ENCODE measurements at places on chromosomes 6 and 20.

DNA sequence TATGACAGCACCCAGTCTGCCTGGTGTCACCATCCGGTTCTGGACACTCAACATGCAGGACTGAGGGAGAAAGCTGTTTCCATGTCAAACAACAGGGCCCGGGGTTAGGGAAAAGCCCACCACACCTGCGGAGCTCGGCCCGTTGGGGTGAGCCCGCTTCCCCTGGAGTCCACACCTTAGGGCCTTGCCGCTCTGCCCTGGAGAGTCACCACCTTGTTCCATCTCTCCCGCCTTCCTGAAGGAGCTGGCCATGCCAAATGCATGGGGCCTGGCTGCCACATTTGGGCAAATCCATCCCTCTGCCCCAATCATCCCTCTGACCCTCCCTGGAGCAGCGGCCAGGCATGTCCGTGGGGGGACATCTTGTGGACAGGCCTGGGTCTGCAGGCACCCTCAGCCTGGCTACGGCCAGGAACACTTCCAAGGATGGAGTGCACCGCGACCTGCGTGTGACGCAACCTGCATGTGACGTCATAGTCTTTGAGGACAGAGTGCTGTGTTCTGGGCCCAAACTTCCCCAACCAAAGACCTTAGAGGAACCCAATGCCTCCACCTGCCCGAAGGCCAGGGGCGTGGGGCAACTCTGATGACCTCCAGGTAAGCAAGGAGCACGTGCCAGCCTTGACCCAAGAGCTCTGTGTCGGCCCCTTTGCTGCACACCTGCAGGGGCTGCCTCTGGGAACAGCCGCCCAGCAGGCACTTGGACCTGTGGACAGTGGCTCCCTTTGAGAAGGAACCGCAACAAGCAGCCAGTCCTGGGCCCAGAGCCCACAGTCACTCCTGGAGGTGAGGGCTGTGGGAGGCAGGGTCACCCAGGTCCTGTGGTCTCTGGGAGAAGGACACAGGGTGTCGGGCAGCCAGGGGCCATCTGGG is 1.7 kb downstream of the CABLES2 start:
- DNase-seq, result no peak

- DNase-seq, result no peak
These were observed 21.3 kb downstream of the CD40 start for GRCh38 chr20:46139266-46139889.

DNA sequence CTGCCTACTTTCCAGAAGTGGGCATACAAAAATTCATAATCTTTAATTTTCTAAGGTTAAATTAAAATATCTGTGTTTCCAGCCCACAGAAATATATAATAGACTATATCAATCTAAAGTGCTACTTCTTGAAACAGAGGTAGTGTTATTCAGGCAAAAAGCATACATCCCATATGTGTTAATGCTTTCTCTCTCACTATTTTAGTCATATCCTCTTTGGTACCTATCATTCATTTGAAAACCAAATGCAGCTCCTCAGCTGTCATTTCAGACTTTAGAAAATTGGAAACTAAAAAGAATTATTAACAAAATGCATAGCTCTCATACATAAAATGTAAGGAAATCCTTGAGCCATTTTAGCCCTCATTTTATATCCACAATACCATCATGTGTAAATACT is 925 bp downstream of the FHL5 start:
- DNase-seq, result no peak

DNA sequence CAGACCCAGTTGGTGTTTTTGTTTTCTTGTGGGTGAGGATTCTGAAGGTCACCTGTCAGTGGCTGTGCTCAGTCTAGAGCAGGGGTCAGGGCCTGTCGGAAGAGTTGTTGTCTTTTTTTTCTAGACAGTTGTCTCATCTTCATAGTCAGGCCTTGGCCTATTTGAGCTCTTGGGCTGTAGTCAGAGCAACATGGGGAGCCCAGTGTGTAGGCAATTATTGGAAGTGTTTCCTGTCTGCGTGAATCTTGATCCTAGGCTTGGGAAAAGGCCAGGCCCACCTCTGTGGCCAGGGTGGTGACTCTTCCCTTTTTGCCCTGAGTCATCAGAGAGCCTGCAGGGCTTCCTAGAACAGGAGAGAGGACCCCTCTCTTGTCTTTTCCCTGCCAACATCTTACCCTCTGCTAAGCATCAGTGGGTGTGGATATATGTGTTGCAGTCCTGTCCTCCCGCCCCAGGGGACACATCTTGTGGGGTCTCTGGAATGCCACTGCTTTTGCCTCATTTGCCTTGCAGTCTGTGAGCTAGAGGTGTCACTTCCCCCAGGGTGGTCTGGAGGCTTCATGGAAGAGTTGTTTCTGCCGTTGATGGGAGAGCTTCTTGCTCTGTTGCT is 11.4 kb downstream of the TJAP1 start:
- no peak for DNase-seq

DNA sequence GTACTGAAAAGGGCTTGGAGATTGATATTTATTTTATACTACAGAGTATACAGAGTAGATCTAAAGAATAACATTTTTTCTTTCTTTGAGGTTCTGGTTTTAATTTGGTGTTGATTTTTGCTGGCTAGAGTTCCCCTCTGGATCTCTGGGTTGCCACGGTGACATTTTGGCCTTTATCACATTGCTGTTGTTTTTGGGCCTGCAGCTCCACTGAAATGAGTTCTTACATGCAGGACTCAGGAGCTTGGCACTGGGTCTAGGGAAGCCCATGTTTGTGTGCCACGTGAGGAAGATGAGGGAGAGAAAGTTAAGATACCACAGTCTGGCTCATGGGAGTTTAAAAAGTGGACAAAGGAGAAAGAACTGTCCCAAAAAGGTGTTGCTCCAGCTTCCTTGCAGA is 7.4 kb upstream of the TFAP2C start:
- DNase-seq, result no peak

- no peak for DNase-seq
These were observed 79.0 kb downstream of the NFATC2 start for GRCh38 chr20:51463560-51463959.

Measured in stimulated activated CD4-positive, alpha-beta T cell treated with anti-CD3 and anti-CD28 coated beads, TNF-alpha, amount 100 ng/mL, for 24 hours (primary cell).